ENCODE measurements at places on chromosomes 16 and 17.

DNA sequence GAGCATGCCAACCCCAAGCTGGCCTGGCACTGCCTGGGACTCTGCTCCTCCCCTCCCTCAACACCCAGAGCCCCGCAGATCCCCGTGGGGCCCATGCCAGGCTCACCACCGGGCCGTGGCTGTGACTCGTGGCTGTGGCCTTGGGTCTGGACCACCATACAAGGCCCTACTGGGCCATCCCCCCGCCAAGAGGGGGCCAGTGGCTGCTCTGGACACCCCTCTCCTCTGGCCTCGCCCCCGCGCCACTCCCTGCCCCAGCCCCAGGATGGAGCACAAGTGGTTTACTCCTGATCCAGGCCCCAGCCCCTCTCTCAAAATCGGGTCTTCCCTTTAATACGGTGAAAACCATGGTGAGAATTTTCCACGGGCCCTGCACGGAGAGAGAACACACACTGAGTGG is 3.0 kb downstream of the PABPN1L start:
- DNase-seq: no peak

DNA sequence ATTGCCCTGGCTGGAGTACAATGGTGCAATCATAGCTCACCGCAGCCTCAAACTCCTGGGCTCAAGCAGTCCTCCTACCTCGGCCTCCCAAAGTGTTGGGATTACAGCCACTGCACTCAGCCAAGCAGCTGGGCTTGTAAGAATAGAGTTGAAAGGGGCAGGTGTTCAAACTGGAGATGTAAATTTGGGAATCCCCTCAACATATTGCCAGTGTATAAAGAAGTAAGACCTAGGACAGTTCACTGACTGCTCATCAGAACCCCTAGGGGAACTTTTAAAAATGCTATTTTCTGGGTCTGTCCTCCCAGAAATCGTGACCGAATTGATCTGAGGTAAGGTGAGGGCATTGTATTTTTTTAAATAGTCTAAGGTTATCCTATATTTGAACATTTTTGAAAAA is 8.9 kb upstream of the DNAJA2 start:
- no peak for DNase-seq

DNA sequence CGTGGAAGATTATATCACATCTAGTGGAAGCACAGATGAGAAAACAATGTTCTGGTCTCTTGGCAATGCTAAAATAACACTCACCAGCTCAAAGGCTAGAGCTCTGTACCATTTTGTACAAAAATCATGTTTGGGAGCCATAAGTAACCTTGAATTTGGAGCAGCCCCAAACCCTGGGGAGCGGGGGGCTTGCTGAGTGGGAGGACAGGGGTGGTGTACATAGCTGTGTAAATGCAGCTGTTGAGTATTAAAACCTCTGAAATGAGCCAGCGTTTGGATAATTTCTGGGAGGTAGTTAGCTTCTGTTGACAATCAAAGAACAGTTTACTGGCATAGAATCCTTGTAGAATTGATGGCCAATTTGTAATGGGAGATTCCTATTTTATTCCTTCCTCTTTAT is 4.3 kb downstream of the MYH8 start:
- no peak for DNase-seq

- DNase-seq: no peak
These were observed 9.7 kb downstream of the MRM3 start for GRCh38 chr17:791829-792228.

- no peak for DNase-seq
These were observed 24.6 kb downstream of the C17orf75 start for GRCh38 chr17:32317353-32317752.

- DNase-seq: no peak
These were observed 18.2 kb downstream of the RBFOX3 start for GRCh38 chr17:79592641-79593040.

DNA sequence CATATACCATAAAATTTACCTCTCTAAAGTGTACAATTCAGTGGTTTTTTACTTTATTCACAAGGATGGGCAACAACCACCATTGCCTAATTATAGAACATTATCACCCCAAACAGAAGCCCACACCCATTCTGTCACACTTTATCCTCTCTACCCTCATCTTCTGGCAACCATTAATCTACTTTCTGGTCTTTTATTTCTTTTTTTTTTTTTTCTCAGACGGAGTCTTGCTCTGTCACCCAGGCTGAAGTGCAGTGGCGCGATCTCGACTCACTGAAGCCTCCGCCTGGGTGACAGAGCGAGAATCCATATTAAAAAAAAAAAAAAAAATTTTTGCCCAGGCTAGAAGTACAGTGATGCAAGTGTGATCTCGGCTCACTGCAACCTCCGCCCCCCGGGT is 90.7 kb upstream of the CLEC18B start:
- no peak for DNase-seq

DNA sequence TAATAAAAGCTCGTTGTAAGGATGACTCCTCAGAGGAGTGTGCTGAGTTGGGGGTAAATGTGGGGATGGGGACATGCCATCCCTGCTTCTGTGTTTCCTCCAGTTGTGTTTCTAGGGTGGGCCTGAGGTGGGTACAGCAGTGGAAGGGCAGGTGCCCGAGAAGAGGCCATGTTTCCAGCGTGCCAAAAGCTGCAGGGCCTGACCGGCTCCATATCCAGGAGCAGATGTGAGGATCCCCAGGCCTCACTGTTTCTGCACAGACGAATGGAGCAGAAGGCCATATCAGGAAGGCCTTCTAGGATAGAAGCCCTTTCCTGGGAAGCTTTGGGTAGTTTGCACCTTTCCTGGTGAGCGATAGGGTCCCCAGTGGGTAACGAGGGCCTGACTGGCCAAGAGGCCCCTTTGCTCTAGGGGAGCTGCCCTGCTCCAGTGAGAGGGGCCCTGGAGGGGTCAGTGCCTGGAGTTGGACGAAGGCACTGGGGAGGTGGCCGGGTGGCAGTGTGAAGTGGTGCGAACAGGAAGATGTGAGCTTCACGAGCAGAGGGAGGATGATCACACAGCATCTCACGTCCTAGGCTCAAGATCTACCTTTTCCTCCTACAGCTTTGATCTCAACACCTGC is 62.9 kb downstream of the SHISA6 start:
- no peak for DNase-seq

GRCh38 chr17:71180801-71181385 is 939.9 kb upstream of the SOX9 start:
- no peak for DNase-seq

GRCh38 chr16:31215287-31216162 is 1.4 kb downstream of the PYDC1 start:
- DNase-seq: no peak

- DNase-seq: no peak
These were observed 15.0 kb downstream of the GINS2 start for GRCh38 chr16:85673529-85674417.

GRCh38 chr16:57166951-57167350 is 18.9 kb downstream of the PSME3IP1 start:
- no peak for DNase-seq

- DNase-seq: no peak
These were observed 162.6 kb upstream of the CDH13 start for GRCh38 chr16:82464187-82464586.

- no peak for DNase-seq
These were observed 51.7 kb upstream of the SEC14L1 start for GRCh38 chr17:77089124-77089490.

DNA sequence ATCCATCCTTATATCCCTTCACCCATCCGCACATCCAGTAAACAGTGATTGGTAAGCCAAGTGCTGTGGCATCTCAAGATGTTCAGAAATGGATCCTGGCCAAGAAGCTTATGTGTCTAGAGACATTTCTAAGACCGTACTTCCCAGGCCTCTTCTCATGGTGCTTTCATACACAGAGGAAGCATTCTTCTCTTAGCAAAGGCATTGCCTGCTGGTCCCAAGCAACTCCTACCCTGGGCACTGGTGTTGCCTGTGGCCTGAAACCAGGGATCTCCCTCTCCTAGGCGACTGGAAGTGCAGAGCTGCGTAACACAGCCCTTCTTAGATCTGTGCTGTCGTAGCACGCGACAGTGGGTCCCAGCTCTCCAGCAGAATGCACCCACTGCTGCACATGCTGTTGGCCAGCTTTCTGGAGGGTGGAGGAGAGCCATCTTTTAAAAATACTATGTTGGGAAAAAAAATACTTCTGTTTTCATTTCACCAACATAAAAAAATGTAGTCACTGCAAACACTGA is 182.9 kb downstream of the CCDC182 start:
- no peak for DNase-seq

Data from activated T-helper 9 cell treated with anti-CD3 and anti-CD28 coated beads, Interleukin-2, amount 50 U/mL, for 16 hours (primary cell).